ENCODE measurements at places on chromosomes 12 and 14.

DNA sequence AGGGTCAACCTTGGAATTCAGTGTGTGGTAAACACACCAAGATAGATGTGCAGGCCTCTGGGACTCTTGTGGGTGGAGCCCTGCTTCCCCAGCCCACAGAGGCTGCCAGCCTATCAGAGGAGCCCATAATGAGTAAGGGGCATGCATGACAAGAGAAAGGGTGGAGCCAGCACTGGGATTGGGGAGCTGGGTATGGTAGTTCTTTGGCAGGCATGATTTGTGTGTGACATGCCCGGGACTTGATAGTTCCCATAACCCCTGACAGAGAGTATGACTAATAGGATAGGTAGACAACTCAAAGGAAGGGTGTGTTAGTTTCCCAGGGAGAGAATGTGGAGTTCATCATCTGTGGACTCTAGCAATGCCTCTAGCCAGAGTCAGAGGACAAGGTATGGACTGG lies 143.0 kb downstream of the EMP1 start:
- no peak for DNase-seq

GRCh38 chr12:11134305-11134704 lies at the start of gene TAS2R30:
Gene TAS2R30, minus strand, starts transcription at chr12:11134644. Its CDS starts 400 bp downstream, at chr12:11134244.
- DNase-seq, result no peak

DNA sequence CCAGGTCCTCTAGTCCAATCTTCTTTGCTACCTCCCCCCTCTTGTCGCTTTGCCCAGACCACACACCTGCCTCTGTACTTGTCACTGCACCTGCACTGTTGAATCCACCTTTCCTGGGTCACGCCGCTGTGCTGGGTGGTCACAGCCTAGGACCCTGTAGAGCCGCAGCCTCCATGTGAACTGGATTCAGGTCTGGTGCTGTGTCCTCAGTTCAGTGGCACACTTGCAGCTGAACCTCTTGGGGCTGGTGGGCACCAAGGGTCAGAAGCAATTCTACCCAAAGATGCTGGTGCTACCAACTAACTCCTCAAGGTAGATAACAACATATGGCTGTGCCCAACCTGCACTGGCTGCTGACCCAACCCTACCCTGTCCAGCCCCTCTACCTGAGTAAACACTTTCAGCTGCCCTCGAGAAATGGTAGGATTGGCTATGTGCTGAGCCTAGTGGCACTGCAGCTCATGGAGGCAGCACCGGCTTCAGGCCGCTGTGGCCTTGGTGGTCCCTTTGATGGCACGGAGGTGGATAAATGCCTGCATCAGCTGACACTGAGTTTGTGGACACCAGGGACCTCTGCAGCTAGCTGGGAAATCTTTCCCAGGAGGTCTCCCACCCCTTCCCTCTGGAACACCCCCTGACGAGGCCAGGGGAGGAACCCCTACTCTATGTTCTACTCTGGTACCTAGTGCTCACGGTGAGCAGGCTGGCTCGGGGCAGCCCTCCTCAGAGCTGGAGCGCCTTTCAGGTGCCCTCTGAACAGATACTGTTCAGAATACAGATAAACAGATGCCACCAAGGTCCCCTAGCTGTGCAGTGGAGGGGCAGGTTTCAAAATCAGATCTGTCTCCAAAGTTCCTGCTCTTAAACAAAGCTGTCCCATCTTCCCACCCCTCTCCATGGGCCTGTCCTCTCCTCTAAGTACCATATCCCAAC lies 14.3 kb downstream of the AGAP2 start:
- no peak for DNase-seq

DNA sequence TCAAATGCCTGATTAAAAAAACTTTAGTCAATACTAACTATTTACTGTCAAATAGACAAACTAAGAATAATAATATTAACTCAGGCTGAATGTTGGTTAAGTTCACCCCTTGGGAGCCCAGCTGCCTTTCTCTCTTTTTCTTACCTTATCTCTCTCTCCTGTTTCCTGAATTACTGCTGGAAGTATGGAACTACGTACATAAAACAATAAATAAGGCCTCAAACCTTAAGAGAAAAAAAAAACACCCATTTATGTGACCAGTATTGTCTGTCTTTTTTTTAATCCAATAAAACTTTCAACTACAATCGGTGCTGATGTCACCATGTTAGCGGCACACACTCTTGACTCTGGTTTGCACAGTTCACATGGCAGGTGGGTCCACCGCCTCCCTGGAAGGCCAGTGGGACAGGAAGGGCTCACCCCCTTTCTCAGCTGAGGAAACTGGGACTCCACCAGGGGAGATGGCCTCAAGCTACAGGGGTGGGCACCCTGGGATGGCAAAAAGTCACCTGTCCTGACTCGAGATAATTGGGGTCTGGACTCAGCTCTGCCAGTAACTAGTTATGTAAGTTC lies 21.3 kb downstream of the BCL11B start:
- DNase-seq, result no peak

GRCh38 chr14:98591161-98591560 lies 680.8 kb downstream of the BCL11B start:
- no peak for DNase-seq

DNA sequence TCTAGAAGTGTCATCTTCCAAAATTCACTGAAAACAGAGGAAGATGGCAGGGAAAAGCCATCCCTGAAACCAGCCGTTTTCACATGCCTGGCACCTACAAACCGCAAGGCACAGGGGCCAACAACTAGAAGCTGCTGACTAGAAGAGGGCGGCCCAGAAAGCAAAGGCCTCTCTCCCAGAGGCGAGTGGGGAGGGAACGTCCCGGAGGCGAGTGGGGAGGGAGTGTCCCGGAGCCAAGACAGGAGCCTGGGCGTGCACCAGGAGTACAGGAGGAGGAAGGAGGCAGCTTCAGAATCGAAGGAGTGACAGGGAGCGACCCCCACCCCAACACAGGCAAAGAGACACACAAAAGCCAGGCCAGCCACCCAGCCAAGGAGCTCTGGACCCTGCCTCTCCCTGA lies 21.0 kb downstream of the ANKLE2 start:
- DNase-seq, result no peak

- DNase-seq, result no peak
Measured at GRCh38 chr14:28758885-28759652, 7.5 kb upstream of the FOXG1 start.

DNA sequence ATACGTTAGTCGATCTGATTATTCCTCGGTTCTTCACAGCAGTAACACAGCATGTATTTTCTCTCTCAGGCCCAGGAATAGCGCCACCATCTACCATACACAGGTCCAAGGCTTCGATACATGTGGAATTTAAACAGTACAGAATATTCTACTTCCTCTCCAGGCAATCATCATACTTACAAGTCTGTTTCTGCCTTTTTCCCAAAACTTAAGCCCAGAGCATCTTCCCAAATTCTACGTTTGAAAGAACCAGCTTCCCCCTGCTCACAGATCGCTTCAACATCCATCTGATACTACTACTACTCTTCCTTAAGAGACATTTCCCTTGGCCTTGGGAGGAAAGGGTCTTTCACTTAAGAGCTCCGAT lies 626 bp downstream of the TXNDC16 start:
- DNase-seq, result no peak

- no peak for DNase-seq
Measured at GRCh38 chr14:64464651-64465050, 648 bp upstream of the AKAP5 start.

DNA sequence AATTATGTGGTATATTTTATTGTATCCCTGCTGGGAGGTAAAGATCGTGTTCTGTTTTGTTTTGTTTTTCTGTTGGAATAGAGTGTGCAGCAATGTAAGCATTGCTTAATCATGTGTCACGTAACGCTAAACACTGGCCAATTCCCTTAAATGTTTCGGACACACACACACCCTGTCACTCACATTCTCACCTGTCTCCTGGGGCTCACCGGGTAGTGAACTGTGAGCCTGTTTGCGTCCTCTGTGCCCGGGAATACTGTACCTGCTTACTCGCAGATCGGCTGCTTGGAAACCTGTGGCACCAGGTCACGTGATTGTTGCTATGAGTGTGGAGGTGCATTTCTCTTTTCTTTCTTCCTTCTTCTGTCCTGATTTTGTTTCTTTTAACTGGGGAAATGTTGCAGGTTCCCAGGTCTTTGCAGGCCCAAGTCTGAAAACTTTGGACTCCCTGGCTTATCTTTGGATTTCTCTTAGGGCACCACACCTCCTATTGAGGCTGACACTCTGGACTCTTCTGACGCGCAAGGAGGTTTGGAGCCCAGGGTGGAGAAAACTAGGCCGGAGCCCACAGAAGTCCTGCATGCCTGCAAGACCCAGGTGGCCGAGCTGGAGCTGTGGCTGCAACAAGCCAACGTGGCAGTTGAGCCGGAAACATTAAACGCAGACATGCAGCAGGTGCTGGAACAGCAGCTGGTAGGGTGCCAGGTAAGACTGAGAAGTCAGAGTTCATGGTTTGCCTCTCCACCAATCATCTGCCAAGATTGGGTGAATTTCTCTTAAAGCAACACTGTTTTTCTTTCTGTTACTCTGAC lies 181.1 kb downstream of the ESR2 start:
- no peak for DNase-seq

GRCh38 chr12:132345561-132346200 lies 16.3 kb upstream of the GALNT9 start:
- no peak for DNase-seq

DNA sequence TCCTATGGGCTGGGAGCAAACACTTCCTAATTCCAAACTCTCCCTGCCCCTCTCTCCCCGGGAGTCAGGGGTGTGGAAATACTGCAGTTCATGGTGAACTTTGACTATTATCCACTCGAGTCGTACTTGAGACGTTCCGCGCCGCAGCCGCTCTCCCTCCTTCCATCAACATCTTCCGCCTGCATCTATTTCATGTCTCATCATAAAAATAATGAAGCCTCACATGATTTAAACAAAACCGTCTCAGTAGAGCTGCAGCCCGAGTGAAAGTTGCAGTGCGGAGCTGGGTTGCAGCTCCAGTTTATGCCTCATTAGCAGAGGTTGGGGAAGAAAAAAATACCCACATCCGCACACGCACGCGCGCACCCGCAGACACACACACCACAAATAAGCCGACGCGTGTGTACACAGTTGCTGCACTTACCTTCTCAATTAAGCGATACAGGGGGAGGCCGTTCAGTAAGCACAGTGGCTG lies 283 bp downstream of the LMO3 start:
- no peak for DNase-seq

GRCh38 chr14:69204753-69205152 lies 13.5 kb downstream of the EXD2 start:
- DNase-seq, result no peak

GRCh38 chr14:99468836-99469592 lies 11.6 kb downstream of the SETD3 start:
- DNase-seq, result no peak

Measured in stimulated activated CD4-positive, alpha-beta T cell treated with anti-CD3 and anti-CD28 coated beads, Interleukin-1b, Interleukin-23, amount 100 ng/mL, for 1 hour (primary cell).